Stimulated activated CD4-positive, alpha-beta T cell treated with anti-CD3 and anti-CD28 coated beads, Interleukin-12 subunit alpha, Interleukin-12 subunit beta, amount 100 ng/mL, for 4 hours (primary cell): ENCODE measurements at places on chromosomes 7 and 10.

- no peak for DNase-seq
Observed at GRCh38 chr10:29266641-29267040, 22.2 kb upstream of the LYZL1 start.

- DNase-seq, result no peak
Observed at GRCh38 chr10:58784361-58784760, 271.7 kb downstream of the BICC1 start.

DNA sequence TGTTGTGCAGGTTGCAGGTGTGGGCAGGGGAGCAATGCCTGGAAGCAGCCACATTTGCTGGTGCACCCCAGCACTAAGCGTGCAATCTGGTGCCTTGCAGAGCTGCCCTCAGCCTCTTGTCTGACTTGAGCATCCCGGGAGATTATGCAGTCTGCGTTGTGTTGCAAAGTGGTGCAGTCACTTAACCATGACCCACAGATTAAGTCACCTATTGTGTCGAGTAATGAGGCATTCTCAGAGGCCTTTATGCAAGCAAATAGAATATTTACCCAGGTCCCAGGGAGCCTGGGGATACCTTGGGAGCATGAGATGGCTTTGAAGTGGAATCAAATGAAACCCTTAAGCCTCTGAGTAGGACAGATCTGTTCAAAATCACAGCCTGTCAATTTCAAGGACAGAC is 529.0 kb downstream of the TYW1 start:
- DNase-seq, result no peak

DNA sequence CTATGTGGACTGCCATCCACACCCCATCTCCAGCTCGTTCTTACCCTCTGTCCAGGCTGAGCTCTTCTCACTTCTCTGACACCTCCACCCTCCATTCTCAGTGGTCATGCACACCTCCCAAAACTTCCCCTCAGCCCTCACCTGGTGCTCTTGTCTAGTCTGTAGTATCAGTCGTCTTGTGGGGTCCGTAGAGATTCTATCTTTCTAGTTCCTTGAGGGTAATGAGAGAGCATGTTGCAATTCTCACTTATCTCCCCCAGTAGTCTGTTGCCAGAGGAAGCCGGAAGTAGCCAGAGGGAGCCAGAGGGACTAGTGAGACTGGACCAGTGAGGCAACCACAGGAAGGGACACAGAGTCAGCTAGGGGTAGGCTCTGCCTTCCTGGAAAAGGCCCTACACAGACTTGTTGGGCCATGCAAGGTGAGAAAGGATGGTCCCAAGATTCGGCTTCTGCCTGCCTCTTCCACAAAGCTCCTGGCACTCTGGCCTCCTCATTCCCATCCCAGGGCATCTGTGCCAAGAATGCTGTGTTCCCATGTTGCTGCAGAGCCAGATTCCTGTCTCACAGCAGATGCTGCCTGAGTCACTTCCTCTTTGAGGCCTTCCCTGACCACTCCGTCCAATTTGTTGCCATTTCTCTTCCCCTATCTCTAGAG is 50.6 kb upstream of the DUSP5 start:
- DNase-seq, result no peak

DNA sequence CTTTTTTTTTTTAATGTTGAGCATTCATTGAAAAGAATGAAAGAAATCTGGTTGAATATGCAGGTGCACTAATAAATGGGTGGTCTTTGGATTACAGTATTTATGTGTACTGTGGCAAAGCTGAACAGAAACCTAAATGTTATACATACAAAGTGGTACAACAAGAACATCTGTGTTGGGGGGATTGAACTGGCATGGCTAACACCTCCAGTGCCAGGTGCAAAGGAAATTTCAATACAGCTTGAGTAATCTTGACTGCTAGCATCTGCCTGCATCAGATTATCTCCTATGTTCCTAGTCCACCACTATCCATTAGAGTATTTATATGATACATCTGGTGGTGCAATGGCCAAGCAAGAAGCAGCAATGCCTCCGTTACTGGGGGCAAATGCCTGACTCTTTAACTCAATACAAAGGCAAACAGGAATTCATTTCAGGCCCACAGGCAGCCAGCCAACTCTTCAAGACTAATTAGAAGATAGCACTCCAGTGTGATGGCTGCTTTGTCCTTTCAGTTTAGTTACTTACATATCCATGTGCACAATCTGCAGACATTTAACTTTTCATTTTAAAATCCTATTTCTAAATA is 220.5 kb upstream of the ETV1 start:
- no peak for DNase-seq

GRCh38 chr10:95756041-95756761 is at the start of gene ENTPD1:
Gene ENTPD1, plus strand, starts transcription at chr10:95756163. Its CDS starts 77 bp downstream, at chr10:95756240.
- no peak for DNase-seq
